ENCODE measurements at places on chromosomes 6 and 20. TPM values are rescaled to one million over a fixed set of nuclear protein-coding genes. Genes with fewer than 3 reads are reported as not detected.

Gene SAMD5
- 1.5 TPM for total RNA-seq

Gene TNF
- total RNA-seq: 13.9 TPM

Gene CST2
- total RNA-seq: not detected

Gene RPP40
- 8.5 TPM for total RNA-seq

Gene TSPYL4
- total RNA-seq: 10.5 TPM

Gene CST4
- not detected for total RNA-seq

Gene BPI
- total RNA-seq: not detected

Gene PPP1R14C
- total RNA-seq: 26.3 TPM

Gene PPP1R16B
- not detected for total RNA-seq

Gene SLC32A1
- not detected for total RNA-seq

Gene SLC17A2
- not detected for total RNA-seq

Gene DDO
- 0.07 TPM for total RNA-seq

Gene FAM162B
- 0.23 TPM for total RNA-seq

Gene KCNG1
- 10.5 TPM for total RNA-seq

Gene RNF182
- 19.1 TPM for total RNA-seq

Gene FITM2
- 3.2 TPM for total RNA-seq

Gene FUT9
- total RNA-seq: 0.58 TPM

Gene SCGN
- total RNA-seq: not detected

Gene MEI4
- total RNA-seq: 0.06 TPM

Gene OXT
- total RNA-seq: 0.43 TPM

Gene TAP1
- total RNA-seq: 54.5 TPM

Gene AURKA
- 116 TPM for total RNA-seq

Gene SMPD2
- 9.6 TPM for total RNA-seq

Gene CRISP2
- total RNA-seq: 0.06 TPM

Gene FLRT3
- total RNA-seq: 3.3 TPM

Gene HLA-DQB1
- 0.51 TPM for total RNA-seq

Gene MRS2
- 56.9 TPM for total RNA-seq

Gene XRN2
- total RNA-seq: 112 TPM

Gene MRAP2
- total RNA-seq: not detected

Gene ZSCAN23
- total RNA-seq: 0.87 TPM

Gene EGFL8
- total RNA-seq: 3.1 TPM

Gene SIRPD
- not detected for total RNA-seq

Gene SYCP2L
- 3.4 TPM for total RNA-seq

Gene FAM83B
- total RNA-seq: 19.8 TPM

Gene ULBP2
- 16.0 TPM for total RNA-seq

Gene OR2B3
- not detected for total RNA-seq

Gene CCM2L
- not detected for total RNA-seq

Gene PRSS35
- total RNA-seq: 0.06 TPM

Gene MYMX
- not detected for total RNA-seq

Gene PSORS1C1
- total RNA-seq: 1.1 TPM

Gene SMLR1
- total RNA-seq: not detected

Gene CDH26
- 0.29 TPM for total RNA-seq

Gene TINAG
- 17.9 TPM for total RNA-seq

Gene ZSWIM3
- 3.0 TPM for total RNA-seq

Gene ADRM1
- total RNA-seq: 227 TPM

Gene TTLL9
- not detected for total RNA-seq

Gene SLC17A3
- total RNA-seq: not detected

Gene CGA
- total RNA-seq: not detected

Gene UST
- 1.1 TPM for total RNA-seq

Gene IRAK1BP1
- 2.8 TPM for total RNA-seq

Gene TBXT
- not detected for total RNA-seq

Gene GATA5
- not detected for total RNA-seq

Gene TFAP2B
- 8.3 TPM for total RNA-seq

Gene SDHAF4
- total RNA-seq: 13.7 TPM

Gene IL20RA
- 0.22 TPM for total RNA-seq

Gene FRMD1
- total RNA-seq: not detected

Gene NHLRC1
- total RNA-seq: 0.40 TPM

Gene GJA10
- total RNA-seq: not detected

Gene MCCD1
- not detected for total RNA-seq

Measured in epithelial cell of proximal tubule (primary cell).